ENCODE measurements at places on chromosomes 7 and 10.

DNA sequence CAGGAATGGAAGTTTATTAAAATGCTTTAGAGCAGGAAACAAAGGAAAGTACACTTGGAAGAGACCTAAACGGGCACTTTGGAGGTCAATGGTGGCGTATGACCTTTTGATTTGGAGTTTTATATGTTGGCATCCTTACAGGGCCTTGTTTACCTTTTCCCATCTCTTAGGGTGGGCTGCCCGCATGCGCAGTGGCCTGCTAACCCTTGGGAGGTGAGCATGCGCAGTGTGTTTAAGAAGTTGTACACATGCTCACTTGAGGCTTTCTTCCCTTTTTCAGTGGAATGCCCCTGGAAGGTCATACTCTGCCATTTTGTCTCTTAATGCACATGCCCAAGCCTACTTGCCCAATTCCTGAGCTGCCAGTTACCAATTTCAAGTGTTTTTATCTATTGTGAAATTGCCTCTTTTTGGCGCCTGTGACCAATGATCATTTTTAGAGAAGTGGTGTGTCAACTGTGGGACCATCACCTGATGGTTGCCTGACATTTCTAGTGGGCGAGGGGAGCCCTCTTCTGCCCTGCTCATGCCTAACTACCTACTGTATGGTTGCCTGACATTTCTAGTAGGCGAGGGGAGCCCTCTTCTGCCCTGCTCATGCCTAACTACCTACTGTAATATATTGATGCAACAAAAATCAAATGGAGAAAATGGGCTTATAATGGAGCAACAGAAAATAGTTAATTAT is 138.0 kb downstream of the PPP1R9A start:
- DNase-seq, result no peak

DNA sequence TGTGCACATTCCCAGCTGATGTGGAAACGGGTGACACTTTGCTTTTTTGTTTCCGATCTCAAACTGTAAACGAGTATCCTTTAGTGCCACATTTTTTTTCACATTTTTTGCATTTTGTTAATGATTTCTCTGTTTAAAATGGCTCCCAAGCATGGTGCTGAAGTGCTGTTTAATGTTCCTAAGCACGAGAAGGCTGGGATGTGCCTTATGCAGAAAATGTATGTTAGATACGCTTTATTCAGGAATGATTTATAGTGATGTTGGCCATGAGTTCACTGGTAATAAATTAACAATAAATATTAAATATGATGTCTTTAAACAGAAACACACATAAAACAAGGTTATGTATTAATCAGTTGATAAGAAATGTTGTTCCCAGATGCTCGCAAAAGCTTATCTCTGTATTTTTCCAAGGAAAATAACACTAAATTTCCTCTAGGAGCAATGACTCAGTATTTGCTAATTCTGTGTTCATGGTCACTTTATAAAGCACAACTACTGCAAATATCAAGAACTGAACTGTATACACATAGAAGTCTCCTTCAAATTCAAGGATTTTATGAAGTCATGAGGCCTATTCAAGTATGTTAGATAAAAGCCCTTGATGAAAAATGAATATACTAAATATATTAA is 305.9 kb upstream of the SMIM30 start:
- DNase-seq, result no peak

GRCh38 chr7:25392588-25393338 is 164.5 kb upstream of the NPVF start:
- DNase-seq, result no peak

DNA sequence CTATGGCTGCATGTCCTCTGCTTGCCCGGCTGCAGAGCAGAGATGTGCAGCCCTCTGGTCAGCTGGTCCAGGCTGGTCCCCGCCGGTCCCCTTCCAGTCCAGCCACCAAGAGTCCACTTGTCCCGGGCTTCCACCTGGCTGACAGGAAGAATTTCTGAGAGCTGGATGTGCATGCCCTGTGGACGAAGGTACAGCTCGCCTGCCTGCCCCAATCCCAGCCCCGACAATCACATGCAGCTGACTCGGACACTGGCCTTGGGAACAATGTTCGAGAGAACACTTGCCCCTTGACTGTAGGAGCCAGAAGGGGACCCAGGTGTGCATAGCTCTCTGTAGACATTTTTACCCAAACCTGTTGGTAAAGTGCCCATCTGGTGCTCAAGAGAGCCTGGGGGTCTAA is 11.8 kb downstream of the AVPI1 start:
- no peak for DNase-seq

- DNase-seq, result no peak
Observed at GRCh38 chr7:101936223-101936610, 118.8 kb downstream of the CUX1 start.

GRCh38 chr7:7129381-7129780 is 53.0 kb upstream of the C1GALT1 start:
- DNase-seq, result no peak

GRCh38 chr7:148962440-148962822 is 65.9 kb downstream of the PDIA4 start:
- no peak for DNase-seq

GRCh38 chr7:130180571-130181262 is 24.5 kb downstream of the TMEM209 start:
- DNase-seq, result no peak

- no peak for DNase-seq
Observed at GRCh38 chr10:118383699-118384098, 41.6 kb upstream of the FAM204A start.

- no peak for DNase-seq
Observed at GRCh38 chr10:90286406-90286805, 571.4 kb downstream of the HTR7 start.

DNA sequence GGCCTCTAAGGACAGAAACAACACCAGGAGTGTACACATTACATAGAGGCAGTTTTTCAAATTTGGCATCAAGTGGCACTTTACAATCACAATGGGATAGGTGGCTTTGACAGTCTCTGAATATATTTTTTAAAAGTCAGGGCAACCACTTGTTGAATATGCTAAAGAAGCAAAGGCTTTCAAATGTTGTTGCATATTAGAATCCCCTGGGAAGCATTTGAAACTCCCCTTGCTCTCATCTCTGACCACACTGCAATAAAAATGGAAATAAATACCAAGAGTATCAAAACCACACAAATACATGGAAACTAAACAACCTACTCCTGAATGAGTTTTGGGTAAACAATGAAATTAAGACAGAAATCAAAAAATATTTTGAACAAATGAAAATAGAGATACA is 106.5 kb upstream of the RAB11FIP2 start:
- DNase-seq, result no peak

GRCh38 chr10:133276435-133277201 is at the start of gene ADAM8:
Gene ADAM8, minus strand, starts transcription at chr10:133276868. Its CDS starts 51 bp downstream, at chr10:133276817.
- no peak for DNase-seq

GRCh38 chr10:95501203-95502094 is 59.7 kb downstream of the SORBS1 start:
- DNase-seq, result no peak

GRCh38 chr7:18019555-18019954 is 8.1 kb downstream of the PRPS1L1 start:
- DNase-seq, result peak; percentile 34

- DNase-seq, result no peak
Observed at GRCh38 chr10:96904648-96905047, 72.5 kb downstream of the LCOR start.

GRCh38 chr7:36473454-36474282 is 84.0 kb downstream of the ANLN start:
- DNase-seq, result peak; percentile 43

- no peak for DNase-seq
Observed at GRCh38 chr7:72187179-72187578, 225.0 kb downstream of the CALN1 start.

GRCh38 chr10:118742032-118742431 is 12.7 kb downstream of the CACUL1 start:
- no peak for DNase-seq

DNA sequence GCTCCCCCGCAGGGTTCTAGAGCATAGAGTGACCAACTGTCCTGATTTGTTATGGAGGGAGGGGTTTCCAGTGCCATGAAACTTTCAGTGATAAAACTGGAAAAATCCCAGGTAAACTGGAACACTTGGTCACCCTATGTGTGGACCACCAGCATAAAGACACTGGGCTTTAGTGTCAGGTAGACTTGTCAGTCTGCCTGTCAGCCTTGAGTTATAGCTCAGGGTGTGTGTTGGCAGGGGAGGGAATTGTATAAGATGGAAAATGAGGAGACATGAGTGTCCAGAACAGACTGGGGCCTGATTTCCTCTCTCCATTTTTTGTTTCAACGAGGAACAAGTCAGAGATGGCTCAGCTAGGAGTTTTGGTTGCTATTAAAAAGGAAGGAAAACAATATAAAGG is 10.2 kb upstream of the EFCAB10 start:
- DNase-seq, result no peak

GRCh38 chr7:70710651-70711050 is 421.3 kb upstream of the GALNT17 start:
- DNase-seq, result no peak

DNA sequence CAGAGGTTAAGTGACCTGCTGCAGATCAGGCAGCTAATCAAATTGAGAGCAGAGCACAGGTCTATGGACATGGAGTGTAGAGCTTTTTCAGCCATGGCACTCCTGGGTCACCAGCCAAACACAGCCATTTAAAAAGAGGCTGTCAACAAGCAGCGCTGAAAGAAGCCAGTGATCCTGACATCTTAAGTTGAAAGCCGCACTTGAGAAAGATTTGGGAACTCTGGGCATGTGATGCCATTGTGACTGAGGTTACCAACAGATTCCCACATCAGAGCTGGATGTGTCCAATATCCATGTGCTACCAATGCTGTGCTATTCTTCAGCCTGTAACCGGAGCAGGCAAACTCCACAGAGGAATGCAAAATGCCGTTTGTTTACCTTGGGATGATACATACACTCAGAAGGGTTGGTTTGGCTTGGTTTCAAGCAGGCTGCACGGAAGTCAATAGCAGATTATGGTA is 56.2 kb upstream of the ABLIM1 start:
- peak; percentile 68 for DNase-seq

DNA sequence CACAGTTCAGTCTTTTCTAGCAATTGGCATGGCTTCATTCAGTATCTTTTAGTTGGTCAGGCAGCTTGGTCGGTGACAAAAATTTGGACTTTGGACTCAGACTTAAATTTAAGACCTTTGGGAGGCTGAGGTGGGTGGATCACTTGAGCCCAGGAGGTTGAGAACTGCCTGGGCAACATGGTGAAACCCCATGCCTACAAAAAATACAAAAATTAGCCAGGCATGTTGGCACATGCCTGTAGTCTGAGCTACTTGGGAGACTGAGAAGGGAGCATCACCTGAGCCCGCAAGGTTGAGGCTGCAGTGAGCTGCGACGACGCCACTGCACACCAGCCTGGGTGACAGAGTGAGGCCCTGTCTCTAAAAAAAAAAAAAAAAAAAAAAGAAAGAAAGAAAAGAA is 19.5 kb upstream of the ITPRID1 start:
- no peak for DNase-seq

DNA sequence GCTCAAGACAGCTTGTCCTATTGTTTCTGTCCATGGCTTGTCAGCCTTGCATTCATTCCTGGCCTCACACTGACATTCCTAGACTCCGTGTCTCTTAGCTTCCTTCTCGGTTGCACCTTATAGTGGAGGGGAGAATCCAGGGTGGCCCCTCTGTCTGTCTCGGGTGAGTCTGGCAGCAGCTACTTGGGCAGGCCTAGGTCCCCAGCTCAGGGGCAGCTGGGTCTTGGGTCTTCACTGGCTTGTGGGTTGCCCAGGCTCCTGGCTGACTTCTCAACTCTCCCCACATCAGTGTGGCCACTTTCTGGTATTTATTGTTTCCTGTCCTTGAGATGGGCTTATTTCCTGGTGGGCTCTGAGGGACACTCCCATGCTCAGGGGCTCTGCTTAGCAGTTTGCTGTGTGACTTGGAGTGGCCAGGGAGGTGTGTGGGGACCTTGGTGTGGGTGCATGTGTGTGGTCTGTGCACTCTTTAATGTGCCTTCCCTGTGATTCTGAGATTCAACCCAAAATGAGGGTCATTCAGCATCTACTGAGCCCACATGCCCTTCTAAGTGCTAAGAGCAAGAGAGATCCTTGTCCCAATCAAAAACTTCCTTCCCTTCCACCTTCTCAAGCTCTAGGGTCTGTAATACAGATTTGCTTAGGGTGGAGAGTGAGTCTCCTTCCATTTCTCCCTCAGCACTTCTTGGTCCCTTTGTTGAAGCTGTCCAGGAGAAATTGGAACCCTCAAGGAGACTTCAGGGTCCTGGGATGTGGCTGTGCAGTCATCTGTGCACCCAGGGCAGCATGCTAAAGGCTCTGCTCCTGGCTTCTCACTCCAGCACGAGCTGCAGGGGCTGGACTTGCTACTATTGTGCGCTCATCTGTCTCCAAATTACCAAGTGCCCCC is 20.1 kb downstream of the UPP1 start:
- no peak for DNase-seq

- no peak for DNase-seq
Observed at GRCh38 chr7:70270149-70270548, 671.9 kb downstream of the AUTS2 start.

DNA sequence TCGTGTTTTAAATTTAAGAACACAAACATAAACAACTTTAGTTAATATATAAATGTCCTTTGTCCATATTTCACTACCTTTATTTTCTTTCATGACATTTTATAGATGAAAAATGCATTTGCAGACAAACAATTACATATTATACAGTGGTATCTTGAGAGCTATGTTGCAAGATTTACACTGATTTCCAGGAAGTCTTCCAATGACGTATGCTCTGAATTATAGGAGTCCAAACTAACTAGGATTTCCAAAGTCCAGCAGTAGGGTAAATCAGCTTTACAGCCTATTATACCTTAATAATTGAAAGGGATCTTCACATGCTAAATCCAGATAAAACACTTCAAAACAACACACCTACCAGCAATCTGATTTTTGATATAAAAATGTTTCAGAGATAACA is 69.4 kb downstream of the HYCC1 start:
- no peak for DNase-seq

GRCh38 chr7:105924945-105925344 is 38.1 kb upstream of the CDHR3 start:
- DNase-seq, result no peak

DNA sequence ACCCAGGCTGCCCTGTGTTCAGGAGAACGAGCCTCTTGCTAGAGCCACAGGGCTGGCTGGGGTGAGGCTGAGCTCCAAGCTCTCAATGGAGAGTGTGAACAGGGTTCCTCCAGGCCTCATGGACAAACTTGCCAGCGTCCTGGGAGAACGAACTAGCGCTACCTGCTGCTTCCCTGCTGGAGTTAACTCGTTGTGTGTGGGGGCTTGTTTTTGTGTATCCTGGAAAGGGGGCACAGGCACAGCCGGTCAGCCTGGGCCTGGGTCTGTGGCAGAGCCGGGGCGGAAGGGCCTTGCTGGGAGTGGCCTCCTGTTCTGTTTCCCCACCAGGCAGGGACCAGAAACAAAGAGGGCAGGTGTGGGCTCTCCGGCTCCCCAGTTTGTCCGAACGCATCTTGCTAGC is 259.2 kb downstream of the DNAJB6 start:
- no peak for DNase-seq

GRCh38 chr7:148115308-148115707 is 475.3 kb upstream of the C7orf33 start:
- no peak for DNase-seq

GRCh38 chr10:130041451-130042371 is 68.9 kb downstream of the C10orf143 start:
- DNase-seq, result no peak

Data from lung (tissue), 17 donors.